ENCODE measurements at places on chromosomes 11 and 22.
A peak's percentile ranks its signal among the peaks of the same experiment; 100 is the strongest.

DNA sequence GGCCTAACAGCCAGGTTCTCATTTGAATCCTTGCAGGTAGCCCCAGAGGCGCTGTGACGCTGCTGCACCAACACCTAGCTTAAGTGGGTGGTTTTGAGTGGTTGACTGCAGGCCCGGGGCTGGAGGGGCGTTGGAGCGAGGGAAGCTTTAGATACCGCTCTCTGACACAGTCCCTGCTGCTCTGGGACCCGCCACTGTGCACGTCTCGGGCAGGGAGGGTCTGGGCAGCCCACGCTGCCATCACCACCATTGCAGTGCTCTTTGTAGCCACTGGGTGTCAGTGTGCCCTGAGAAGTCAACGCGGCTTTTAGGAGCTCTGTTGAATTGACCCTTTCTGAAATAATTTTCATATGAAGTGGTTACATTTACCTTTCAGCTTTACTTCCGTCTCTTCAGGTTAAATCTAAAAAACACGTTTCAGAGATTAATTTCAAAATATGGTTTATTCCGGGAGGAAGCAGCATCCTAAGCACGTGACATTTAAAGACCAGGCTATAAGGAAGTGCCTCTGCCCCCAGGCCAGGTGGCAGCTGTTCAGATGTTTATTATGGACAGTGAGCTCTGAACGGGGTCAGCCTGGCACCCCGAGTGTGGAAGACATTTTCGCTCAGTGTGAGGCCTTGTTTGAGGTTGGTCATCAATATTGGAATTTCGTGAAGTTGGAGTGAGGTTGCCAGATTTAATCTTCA is 30.9 kb upstream of the PARVB start:
- DNase-seq: peak; percentile 65

- DNase-seq: no peak
Measured at GRCh38 chr11:115528225-115528624, 24.0 kb upstream of the CADM1 start.

GRCh38 chr22:47396515-47396914 is 634.1 kb downstream of the TBC1D22A start:
- DNase-seq: no peak

GRCh38 chr22:23212061-23213021 is 32.0 kb downstream of the BCR start:
- DNase-seq: no peak

DNA sequence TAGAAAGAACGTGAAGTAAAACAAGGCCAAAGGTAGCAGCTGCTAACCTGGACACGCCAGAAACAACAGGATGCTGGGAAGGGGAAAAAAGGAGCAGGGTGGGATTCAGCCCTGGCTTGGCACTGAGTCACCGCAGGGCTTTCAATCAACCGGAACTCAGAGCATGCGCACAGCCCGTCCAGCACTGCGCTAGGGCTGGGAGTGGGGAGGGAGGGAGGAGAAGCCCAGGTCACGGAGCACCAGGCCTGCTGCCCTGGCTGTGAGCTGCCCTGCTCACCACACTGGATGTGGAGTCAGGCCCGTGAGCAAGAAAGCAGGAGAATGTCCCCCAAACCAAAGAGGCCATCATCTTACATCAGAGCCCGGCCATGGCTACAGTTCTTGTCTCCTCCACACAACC is 51.5 kb downstream of the APOL1 start:
- DNase-seq: no peak
